H9 (cell line): ENCODE measurements at places on chromosomes 2 and 18. TPM values are rescaled to one million over a fixed set of nuclear protein-coding genes. Genes with fewer than 3 reads are reported as not detected.

Gene NTSR2
- not detected in 2 replicates for total RNA-seq

Gene HNMT
- total RNA-seq, result 1.3 and 1.9 TPM in 2 replicates

Gene STAT4
- 0.33 TPM in 2 replicates for total RNA-seq

Gene TFCP2L1
- 1.8 and 1.9 TPM in 2 replicates for total RNA-seq

GRCh38 chr18:55031979-55032378, 72.7 kb upstream of the CCDC68 start:
- no peak for DNase-seq

GRCh38 chr2:64650296-64650695, 3.4 kb downstream of the SERTAD2 start:
- no peak for DNase-seq

- no peak for DNase-seq
Measured at GRCh38 chr2:227671170-227671905, 4.7 kb downstream of the SCYGR5 start.

GRCh38 chr2:174826051-174826450, 61.8 kb upstream of the CHRNA1 start:
- no peak for DNase-seq

DNA sequence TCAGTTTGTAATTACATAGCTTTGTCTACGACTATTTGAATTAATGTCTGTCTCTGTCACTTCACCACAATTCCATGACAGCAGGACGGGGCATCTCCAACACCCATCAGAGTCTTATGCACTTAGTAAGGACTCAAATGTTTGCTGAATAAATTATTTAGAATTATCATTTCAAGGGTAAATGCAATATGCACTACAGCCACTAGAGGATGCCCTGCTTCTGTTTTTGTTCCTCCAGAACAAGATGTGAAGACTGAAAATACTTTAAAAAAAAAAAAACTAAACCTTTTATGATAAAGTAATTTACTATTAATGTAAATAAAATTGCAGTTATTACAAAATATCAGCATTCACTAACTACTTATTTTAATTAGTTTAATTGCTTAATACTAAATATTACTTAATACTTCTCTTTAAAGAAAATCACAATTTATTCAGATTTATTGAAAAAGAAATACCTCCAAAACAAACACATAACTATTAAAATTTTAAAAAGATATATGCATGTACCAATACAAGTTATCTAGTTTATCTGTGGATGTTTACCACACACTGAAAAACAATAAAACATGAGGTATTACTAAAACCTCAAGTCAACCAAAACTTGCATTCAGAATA, 3.2 kb downstream of the PIGN start:
- no peak for DNase-seq

DNA sequence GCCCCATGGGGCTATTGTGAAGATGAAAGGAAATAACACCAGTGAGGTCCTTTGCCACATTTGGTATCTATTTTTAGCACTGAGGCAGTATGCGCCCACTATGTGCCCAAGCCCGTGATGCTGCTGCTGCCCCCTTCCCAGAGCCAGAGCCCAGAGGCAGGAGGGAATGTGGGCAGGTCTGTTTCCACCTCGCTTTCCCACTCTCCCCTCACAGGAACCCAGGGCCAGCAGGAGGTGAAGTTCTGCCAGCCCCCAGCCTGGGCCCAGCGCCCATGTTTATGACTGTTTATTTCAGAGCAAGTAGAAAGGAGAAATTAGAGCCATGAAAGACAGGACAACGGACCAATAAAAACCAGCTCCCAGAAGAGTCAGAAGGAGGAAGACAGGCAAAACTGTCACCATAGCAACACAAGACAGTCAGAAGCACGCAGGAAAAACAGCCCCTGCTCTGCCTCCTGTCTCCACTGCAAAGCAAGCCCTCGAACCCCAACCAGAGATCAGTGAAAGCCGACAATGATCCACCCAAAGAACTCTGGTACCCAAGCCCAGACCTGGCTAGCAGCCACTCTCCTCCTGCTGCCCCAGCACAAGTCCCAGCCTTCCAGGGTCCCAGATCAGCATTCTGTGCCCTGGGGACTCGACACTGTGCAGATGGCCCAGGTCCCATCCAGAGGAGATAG, 1.4 kb downstream of the CYRIA start:
- peak; percentile 44 for DNase-seq

- DNase-seq, result no peak
Measured at GRCh38 chr18:74416124-74416523, 41.0 kb downstream of the DIPK1C start.

- no peak for DNase-seq
Measured at GRCh38 chr2:229582151-229582550, 132.2 kb downstream of the DNER start.

- no peak for DNase-seq
Measured at GRCh38 chr2:575030-575726, 102.0 kb downstream of the TMEM18 start.

DNA sequence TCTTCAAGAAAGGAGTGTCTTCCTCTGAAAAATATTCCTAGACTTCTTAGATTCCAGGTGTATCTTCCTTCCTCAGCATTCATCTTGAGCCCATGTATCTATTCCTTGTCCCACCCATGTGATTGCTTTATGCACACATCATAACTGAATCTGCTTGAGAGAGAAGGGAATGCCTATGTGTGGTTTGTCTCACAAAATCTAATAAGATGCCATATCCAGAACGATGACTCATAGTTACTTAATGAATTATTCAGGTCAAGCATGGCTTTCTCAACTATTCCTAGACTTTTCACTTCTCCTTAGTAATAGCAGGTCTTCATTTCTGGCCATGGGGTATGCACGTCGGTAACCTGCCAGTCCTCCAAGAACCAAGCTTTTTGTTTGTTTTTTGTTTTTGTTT, 121.8 kb downstream of the SETBP1 start:
- DNase-seq, result no peak

GRCh38 chr2:100350661-100351185, 28.4 kb upstream of the LONRF2 start:
- no peak for DNase-seq

GRCh38 chr2:65015731-65016130, 26.5 kb downstream of the SLC1A4 start:
- no peak for DNase-seq
